ENCODE measurements at places on chromosomes 6 and 20.

GRCh38 chr20:6637160-6637579, 130.3 kb upstream of the BMP2 start:
- H3K36me3 ChIP-seq: no peaks in the 10 kb centered on the region
- H3K27ac ChIP-seq: peak overlapping the region; percentile 25

DNA sequence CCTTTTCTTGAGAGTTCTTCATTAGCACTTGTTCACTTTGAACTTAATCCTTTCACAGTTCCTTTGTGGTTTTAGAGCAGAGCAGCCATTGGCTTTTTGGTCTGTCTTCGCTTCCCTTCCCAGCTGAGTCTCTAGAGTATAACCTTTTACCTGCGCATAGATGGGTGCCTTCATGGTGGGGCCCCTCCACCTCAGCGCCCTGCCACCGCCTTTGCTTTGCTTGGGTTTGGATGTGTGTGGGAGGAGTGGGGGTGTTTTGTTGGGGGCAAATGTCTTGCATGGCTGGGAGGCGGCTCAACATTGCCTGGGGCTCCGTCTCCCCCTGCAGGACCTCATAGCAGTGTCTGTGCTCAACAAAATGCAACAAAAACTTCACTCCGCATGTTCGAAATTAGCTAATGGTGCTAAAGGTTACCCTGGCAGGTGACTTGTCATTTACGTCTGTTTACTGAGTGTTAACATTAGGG, 11.9 kb downstream of the PYGB start:
- H3K4me3 ChIP-seq: no peak overlapping the region
- peaks cover 37% of the 10 kb centered on the region for H3K4me1 ChIP-seq
- H3K36me3 ChIP-seq: peaks cover 52% of the 10 kb centered on the region
- no peak for DNase-seq
- no peaks in the 10 kb centered on the region for H3K27me3 ChIP-seq
- no peak overlapping the region for H3K27ac ChIP-seq

DNA sequence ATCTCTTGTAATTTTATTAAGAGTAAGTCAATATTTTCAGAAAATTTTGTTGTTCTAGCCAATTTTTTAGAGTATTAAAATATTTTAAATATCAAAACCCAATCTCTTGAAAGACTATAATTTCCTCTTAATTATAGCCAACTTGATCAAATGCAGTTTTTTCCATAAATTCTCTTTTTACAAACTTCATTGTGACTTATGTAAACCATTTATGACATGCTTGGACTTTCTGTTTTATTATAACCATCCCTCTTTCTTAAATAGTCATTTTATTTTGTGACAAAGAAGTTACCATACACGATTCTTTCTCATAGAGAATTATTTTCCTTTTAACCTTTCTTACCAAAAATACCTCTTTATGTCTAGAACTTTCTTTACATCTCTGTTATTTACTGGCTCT, 1075.5 kb downstream of the KHDRBS2 start:
- H3K4me1 ChIP-seq: no peaks in the 10 kb centered on the region
- no peaks in the 10 kb centered on the region for H3K36me3 ChIP-seq

DNA sequence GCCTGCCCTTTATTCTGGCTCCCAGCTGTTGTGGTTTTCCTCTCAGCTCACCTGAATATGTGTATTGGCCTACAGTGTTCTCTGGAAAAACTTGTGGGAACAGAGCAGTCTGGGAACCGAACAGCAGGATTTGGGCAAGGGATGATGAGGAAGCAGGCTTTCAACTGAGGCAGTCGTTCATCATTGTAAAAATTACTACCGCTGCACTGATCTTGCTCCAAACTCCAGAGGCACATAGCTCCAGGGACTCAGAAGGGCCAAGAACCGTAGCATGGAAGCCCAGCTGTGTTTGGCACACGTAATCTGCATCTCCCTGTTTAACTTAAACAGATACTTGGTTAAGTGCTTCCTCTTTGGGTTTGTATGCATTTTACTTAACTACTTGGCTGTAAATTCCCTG, 48.3 kb upstream of the EEF1A1 start:
- H3K4me1 ChIP-seq: peaks cover 5% of the 10 kb centered on the region
- H3K27me3 ChIP-seq: no peaks in the 10 kb centered on the region
- H3K36me3 ChIP-seq: no peaks in the 10 kb centered on the region
- DNase-seq: no peak
- H3K27ac ChIP-seq: no peak overlapping the region

GRCh38 chr6:24658573-24659560, 7.8 kb downstream of the TDP2 start:
- H3K4me3 ChIP-seq: no peak overlapping the region
- no peak for DNase-seq
- no peaks in the 10 kb centered on the region for H3K27me3 ChIP-seq
- H3K27ac ChIP-seq: no peak overlapping the region

DNA sequence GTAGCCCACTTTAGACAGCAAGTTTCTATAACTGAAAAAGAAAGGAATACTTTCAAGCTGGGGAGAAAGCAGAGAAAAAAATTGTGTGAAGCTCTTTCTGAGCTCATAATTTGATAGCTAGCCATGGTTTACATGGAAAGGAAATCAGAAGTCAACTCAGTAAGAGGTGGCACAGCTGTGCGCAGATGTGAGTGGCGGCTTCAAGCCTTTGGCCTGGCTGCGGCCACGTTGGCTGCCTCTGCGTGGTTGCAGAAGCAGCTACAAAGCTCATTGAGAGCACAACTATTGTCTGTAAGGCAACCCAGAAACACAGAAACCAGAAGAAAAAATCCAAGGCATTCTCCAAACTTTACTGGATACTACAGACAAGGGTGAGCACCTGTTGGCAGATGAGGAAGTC, 136.9 kb downstream of the SASH1 start:
- DNase-seq: no peak
- H3K27me3 ChIP-seq: no peaks in the 10 kb centered on the region
- H3K27ac ChIP-seq: no peak overlapping the region
- H3K4me1 ChIP-seq: no peaks in the 10 kb centered on the region
- H3K4me3 ChIP-seq: no peak overlapping the region

DNA sequence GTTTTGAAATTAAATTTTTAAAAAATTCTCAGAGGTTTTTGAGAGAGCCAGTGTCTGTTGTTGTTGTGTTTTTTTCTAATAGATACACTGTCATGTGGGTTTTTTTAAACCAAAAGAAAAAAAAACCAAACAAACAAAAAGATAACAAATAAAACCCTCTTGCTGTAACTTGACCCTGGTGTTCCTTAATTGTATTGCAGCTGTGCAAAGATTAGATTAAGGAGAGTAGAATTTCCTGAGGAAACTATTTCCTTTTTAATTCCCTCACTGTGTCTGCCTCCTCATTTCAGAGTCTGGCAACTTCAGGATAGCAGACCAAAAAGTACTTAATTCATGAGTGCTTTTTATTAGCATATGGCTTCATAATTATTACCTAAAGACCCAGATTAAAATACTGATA, 281.9 kb downstream of the EPM2A start:
- H3K27ac ChIP-seq: no peak overlapping the region
- no peaks in the 10 kb centered on the region for H3K36me3 ChIP-seq
- H3K4me1 ChIP-seq: no peaks in the 10 kb centered on the region
- no peak overlapping the region for H3K4me3 ChIP-seq

- DNase-seq: no peak
- no peaks in the 10 kb centered on the region for H3K36me3 ChIP-seq
- peaks cover 6% of the 10 kb centered on the region for H3K4me1 ChIP-seq
- no peak overlapping the region for H3K4me3 ChIP-seq
- no peaks in the 10 kb centered on the region for H3K27me3 ChIP-seq
These were observed 11.3 kb upstream of the COL12A1 start for GRCh38 chr6:75217193-75217592.

GRCh38 chr6:116763906-116764628, 1.5 kb downstream of the FAM162B start:
- H3K27me3 ChIP-seq: peaks cover 41% of the 10 kb centered on the region
- H3K27ac ChIP-seq: peak overlapping the region; percentile 67
- H3K36me3 ChIP-seq: no peaks in the 10 kb centered on the region
- H3K4me1 ChIP-seq: peaks cover 16% of the 10 kb centered on the region
- DNase-seq: no peak
- H3K4me3 ChIP-seq: peak overlapping the region; percentile 44

DNA sequence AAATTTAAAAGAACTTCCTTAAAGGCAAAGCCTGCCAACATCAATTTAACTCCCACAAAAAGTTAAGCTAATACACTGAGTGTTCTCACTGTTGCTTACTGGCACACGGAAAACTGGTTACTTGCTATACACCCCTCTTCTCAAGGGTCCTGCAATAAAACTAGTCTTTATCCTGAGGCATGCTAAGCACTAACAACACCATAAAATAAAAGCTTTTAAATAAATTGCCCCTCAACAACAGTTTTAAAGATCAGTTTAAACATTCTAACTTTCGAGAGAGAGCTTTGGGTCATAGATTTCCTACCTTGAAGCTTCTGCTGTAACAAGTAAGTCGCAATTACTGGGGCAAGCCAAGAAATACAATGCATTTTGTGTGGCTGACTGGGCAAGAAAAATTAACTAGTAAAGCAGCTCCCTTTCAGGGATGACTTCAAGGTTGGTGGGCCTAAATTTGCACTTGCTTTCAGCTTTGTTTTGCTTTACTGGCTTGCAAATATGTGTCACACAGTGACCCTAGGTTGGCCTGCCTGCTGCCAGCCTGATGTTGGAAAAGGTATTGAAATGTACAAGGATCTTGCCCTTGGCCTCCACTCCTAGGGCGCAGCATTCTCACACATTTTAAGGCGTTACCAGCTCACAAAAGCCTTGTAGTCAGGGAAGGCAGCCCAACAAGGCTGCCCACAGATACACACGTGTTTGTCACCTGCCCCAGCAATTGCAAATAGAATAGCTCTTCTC, 4.0 kb upstream of the HEY2 start:
- peak overlapping the region; percentile 36 for H3K27ac ChIP-seq
- H3K27me3 ChIP-seq: peaks cover 67% of the 10 kb centered on the region
- no peak for DNase-seq
- H3K4me3 ChIP-seq: no peak overlapping the region
- no peaks in the 10 kb centered on the region for H3K36me3 ChIP-seq

- H3K36me3 ChIP-seq: no peaks in the 10 kb centered on the region
- no peak for DNase-seq
- H3K4me3 ChIP-seq: no peak overlapping the region
- no peaks in the 10 kb centered on the region for H3K4me1 ChIP-seq
- H3K27me3 ChIP-seq: no peaks in the 10 kb centered on the region
- no peak overlapping the region for H3K27ac ChIP-seq
These were observed 9.3 kb upstream of the NCR2 start for GRCh38 chr6:41326092-41326491.

DNA sequence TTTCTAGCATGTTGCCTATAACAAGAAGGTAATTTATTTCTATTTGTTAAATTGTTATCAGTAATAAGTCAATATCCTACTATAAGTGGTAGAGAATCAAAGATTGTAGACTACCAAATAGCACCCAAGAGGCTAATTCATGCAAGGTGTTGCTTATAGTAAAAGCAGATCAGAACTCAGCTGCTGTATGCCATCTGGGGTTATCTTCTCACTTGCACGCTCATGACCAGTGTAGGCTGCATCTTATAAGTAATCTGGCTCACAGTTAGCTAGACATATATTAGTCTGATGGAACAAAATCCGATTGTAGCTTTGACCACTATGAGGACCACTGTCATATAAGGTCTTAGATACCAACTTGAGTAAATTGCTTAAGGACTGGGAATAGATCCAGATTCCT, 17.0 kb downstream of the TOP1 start:
- no peak for DNase-seq
- H3K4me1 ChIP-seq: peaks cover 53% of the 10 kb centered on the region

DNA sequence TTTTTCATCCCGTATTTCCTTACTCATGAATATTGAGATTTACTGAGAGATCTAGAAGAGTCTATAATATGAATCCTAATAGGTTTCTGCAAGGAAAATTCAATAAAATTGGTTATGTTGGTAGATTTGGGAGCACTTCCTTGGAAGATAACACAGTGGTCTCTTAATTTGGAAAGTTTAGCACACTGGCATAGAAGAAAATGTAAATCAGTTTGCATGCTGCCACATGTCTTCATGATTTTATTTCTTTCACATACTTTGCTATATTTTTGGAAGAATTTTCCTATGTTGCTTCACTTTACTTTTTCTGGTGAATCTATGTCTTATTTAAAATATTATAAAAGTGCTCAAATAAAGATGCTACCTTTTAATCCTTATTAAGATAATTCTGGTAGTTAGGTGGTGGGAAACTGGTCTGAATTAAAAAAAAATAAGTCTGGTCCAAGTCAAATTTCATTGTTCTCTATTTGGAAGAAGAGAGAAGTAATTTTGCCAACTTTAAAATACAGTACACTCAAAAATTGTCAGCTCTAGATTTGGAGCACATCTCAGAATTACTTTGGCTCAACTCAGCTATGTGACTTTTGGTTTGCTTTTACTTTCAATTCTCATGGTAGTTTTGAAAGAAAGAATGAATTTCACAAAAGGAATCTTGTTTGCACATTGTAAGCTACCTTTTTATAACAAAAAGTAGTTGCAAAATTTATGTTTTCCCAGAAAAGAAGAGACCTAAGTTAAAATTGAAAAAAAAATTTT, 197.3 kb downstream of the CENPW start:
- H3K4me1 ChIP-seq: no peaks in the 10 kb centered on the region
- no peaks in the 10 kb centered on the region for H3K36me3 ChIP-seq
- H3K27ac ChIP-seq: no peak overlapping the region
- DNase-seq: no peak
- H3K4me3 ChIP-seq: no peak overlapping the region

DNA sequence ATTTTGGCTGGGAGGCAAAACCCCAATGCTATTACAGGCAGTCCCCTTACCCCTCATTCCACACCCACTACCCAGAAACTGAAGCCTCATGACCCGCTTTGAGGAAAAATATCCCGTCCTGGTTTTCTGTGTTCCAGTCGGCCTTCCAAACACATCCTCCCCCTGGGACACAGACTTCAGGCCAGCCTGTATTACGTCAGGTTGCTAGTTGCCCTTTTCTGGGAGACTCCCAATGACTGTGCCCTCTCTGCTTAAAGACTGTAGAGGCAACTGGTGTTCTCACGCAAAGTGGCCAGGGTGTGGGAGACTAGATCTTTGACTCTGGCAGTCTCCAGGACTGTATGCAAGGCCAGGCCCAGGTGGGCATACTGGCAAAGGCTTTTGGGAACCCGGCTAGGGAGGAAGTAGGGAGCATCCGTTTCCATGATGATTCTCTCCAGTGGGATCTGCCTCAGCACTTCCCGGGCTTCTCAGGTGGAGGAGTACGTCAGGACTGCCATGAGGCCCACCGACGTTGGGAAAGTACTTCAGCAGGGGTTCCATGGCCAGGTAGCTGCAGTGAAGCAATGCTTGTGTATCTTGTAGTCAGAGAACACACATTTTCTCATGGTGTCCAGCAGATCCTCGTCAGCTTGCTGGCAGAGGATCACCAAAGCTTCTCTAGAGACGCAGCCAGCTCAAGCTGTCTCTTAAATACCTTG, 34.9 kb downstream of the DYNLT1 start:
- DNase-seq: no peak
- H3K27ac ChIP-seq: no peak overlapping the region
- H3K4me3 ChIP-seq: no peak overlapping the region

GRCh38 chr6:149014631-149015534, 268.1 kb downstream of the UST start:
- no peaks in the 10 kb centered on the region for H3K27me3 ChIP-seq
- DNase-seq: no peak
- no peak overlapping the region for H3K27ac ChIP-seq
- H3K36me3 ChIP-seq: no peaks in the 10 kb centered on the region
- H3K4me1 ChIP-seq: peaks cover 7% of the 10 kb centered on the region
- no peak overlapping the region for H3K4me3 ChIP-seq

- H3K27ac ChIP-seq: peak overlapping the region; percentile 63
- H3K4me3 ChIP-seq: peak overlapping the region; percentile 8
- H3K4me1 ChIP-seq: peaks cover 13% of the 10 kb centered on the region
- peaks cover 12% of the 10 kb centered on the region for H3K27me3 ChIP-seq
These were observed 102.3 kb downstream of the EDN3 start for GRCh38 chr20:59402681-59403080.

All from esophagus squamous epithelium (tissue), 5 donors.